ENCODE measurements at places on chromosomes 1 and 21.
A peak's percentile ranks its signal among the peaks of the same experiment; 100 is the strongest.

- no peak for DNase-seq
Observed at GRCh38 chr1:41752514-41753170, 166.1 kb downstream of the HIVEP3 start.

- DNase-seq, result no peak
Observed at GRCh38 chr1:61956016-61956645, 213.9 kb downstream of the PATJ start.

- DNase-seq, result no peak
Observed at GRCh38 chr1:202101184-202101583, 21.5 kb upstream of the GPR37L1 start.

- DNase-seq, result peak; percentile 54
Observed at GRCh38 chr1:71049951-71050598, 2.5 kb upstream of the PTGER3 start.

GRCh38 chr1:169368406-169368769 lies 393 bp downstream of the BLZF1 start:
- DNase-seq, result no peak

GRCh38 chr1:206588492-206588891 lies 23.8 kb downstream of the EIF2D start:
- no peak for DNase-seq

GRCh38 chr1:225388372-225388771 lies 39.5 kb downstream of the LBR start:
- DNase-seq, result no peak

DNA sequence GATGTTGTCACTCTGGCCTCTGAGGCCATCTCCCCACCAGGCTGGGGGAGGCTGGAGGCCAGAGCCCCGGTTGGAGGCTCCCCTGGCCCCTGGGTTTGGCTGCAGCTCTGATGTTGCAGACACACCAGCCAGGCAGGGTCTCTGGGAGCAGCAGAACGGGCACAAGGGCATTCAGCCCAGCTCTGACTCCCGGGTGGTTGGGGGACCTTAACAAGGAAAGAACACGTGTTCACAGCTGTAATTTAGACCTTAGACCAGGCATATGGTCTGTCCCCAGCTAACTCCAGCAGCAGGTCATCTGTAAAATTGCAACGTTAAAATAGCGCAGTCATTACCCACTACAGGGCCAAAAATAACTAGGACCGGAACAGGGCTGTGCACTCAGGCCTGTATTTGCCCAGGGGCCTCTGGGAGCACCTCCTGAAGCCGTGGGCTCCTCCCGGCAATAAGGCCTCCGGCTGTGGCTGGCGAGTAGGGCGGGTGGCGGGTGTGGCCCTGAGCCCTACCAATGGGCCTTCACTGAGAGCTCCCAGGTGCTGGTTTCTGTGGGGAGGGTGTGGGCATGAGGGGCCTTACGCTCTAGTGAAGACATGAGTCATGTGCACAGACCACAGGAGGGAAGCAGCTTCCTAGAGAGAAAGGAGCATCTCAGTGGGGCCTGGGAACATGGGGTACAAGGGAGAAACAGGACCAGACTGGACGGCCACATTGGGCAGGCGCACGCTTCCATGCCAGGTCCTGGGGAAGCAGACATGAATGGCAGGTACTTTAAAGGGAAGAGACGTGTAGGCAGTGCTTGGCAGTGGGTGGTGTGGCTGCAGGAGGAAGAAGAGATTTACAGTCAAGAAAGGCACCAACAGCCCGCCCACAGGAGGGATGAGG lies 6.1 kb downstream of the LDLRAP1 start:
- peak; percentile 78 for DNase-seq

DNA sequence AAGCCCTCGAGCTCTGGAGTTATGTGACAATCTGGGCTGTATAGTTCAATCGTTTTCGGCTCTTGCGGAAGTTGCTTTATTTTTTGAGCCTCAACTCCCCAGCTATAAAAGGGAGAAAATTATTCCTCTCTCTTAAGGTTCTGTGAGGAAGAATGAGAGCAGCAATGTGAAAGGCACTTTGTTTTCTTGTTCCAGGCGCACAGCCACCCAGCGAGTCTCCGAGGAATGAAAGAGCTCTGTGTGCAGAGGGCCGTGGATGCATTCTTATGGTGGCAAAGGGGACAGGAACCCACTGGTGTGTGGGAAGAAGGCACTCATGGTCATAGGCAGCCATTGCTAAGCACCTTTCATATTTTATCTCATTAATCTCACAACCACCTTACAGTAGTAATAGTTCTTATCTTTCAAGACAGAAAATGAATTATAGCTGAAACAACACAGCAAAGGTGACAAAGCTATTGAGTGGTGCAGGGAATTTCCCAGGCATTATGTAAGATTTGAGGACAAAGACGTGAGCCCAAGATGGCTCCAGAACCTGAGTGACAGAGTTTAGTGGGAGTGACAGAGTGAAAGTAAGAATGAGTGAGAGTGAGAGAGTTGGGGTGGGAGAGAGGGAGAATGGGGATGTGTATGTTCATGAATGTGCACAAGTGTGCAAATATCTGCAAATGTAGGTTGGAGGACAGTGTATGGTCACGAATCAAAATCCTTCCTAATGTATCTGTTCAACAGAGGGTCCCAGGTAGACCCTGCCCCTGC lies 9.4 kb downstream of the CYP2J2 start:
- no peak for DNase-seq

DNA sequence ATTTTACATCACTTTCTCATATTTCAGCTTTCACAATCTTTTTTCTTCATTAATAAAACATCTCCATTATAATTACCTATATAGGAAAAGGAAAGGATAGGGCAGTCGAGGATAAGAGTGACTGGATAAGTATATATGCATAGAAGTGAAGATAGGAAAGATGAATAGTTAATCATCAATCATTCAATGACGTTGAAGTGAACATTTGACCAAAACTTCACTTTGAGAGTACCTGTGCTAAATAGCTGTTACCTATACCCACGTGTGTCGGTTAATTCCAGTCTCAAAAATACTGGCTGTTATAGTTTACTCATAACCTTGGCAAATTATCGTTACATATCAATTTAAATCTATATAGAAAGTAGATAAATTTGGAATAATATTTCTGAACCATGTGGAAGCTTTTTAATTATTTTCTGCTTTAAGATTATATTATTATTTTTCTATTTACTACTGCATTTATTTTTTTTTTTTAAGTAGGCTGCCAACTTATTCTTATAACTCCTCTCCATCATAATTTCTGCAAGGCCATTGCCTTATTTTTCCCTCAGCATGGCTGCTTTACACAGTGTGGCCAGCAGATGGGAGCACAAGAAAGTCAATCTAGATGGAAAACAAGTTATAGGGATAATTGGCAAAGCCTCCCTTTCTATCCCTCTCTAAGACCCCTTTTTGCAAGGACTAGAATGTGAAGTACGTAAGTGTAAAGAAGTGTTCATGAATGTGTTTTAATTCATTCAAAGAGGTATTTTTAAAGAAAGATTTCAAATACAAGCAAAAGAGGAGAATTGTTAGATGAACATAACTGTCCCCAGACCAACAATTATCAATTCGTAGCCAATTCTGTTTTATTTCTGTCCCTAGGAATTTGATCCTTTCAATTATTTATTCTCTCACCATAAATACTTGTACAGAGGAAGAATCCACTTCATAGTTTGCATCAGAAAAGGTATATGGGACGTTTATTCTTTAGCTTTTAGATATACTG lies 290.4 kb downstream of the KCNT2 start:
- no peak for DNase-seq

GRCh38 chr1:228156941-228157728 lies 7.4 kb downstream of the GJC2 start:
- DNase-seq, result no peak

- DNase-seq, result no peak
Observed at GRCh38 chr1:22121421-22121911, 21.4 kb downstream of the WNT4 start.

DNA sequence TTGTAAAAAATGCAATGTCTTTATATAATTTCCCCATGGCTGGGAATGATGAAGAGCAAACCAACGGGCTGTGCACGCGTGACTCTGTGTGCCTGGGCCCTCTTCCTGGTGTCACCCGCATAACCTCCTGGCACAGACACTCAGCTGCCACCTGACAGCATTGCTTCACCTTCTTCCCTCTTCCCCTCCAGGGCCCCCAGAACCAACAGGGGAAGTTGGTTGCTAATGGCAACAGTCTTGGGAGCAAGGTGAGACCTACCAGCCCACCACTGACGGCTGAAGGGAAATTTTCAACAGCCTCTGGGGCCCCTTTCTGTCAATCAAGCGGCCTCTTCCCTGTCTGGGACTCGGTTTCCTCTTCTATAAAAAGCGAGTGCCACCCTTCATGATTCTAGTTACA lies 33.2 kb downstream of the SSBP3 start:
- DNase-seq, result peak; percentile 57

DNA sequence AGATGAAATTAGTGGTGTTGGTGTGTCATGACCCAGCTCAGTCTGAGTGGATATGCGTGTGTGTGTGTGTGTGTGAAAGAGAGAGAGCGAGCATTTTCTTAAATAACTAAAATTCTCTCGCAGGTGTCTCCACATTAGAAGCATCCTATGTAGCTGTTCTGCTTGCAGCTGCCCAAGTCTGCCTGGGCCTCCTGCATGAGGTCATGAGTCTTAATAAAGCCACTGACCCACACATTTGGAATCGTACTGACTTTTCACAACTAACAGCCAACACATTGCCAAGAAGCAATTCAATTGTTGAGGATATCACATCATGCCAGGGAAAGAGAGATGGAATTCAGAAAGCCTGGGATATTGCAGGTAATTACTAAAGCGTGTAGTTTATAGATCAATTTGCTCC lies 238.2 kb upstream of the AJAP1 start:
- DNase-seq, result no peak

DNA sequence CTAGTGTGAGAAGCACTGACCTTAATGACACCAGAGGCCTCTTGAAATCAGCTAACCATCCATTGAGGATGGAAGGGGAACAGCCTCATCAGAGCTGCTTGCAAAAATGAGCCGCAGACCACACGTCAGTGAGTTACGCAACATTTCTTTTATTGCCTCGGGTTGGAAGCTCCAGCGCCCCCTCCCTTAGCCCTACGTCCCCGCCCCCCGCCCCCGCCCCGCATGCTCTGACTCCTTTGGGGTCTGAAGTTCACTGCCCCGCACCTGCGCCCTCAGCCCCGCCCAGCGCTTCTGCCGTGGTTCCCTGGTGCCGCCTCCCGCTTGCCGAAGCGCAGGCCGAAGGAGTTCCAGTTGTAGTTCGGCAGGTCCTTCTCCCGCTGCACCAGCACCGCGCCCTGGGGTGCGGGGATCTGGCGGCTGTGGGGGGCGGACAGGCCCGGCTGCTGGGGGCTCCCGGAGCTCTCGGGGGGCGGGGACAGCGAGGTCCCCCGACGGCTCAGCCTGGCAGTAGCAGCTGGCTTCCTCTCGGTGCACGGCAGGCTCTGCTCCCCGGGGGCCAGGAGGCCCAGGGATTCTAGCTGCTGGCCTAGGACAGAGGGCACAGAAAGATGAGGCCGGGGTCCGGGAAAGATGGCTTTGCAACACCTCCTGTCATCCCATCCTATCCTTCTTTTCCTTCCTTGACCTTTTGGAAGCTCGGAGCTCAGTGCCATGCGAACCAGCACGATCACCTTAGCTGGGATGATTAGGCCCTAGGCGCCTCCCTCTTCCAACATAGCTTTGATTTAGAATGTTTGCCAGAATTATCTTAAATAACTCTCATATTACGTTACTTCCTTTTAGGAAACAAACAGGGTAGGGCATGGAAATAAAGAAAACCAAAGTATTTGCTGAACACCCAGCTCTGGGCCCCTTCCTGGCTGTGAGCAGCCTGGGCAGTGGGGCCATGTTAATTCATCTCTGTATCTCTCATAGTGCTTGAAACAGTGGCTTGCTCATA lies 5.8 kb downstream of the KISS1 start:
- peak; percentile 28 for DNase-seq

DNA sequence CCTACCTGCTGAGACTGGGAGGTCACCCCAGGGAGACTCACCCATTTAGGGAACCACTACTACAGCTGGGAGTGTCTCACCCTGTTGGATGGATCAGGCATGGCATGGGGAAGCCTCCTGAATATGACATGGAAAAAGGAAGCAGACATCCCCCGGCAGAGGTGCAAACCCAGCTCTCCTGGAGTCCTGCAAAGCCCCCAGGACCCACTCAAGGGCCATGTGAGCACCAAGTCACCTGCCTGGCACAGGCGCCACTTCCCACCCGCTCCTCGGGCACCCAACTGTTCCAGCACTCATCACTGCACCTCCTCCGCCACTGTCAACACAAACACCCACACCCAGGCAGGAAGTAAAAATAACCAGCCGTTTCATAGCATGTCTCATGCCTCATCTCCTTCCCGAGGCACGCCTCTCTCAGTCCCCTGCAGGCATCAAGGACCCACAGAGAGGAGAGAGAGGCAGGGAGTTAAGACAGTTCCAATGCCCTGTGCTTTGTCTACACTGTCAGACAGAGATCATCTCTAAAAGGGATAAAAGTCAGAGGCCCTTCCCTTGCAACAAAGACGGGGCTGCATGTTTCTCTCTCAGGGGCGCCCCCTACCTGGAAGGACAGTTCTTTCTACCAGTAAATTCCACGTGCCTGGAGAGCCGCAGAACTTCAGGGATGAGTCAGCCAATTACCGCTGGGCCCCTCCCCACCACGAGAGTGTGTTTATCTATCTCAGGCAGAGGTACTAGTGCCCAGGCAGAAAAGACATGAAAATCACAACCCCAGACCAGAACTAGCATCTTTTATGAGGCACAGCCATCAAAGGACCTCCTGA lies 150.1 kb upstream of the SOD1 start:
- no peak for DNase-seq

DNA sequence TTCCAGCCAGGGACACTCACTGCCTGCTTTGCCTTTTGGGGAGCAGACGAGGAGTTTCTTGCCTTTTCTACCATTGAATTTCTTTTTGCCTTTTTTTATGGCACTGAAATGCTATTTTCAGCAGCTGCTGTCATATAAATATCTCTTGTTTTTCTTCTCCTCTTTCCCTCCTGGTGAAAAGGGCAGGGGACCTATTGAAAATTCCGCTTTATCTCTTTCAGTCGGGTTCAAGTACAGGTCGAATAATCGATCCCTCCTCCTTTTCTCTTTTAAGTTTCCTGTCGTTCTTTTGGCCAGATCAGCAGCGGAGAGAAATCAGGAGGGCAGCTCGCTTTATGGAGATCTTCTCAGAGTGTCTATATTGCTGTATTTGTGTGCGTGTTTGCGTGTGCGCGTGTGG lies 67.4 kb upstream of the CASZ1 start:
- DNase-seq, result no peak

DNA sequence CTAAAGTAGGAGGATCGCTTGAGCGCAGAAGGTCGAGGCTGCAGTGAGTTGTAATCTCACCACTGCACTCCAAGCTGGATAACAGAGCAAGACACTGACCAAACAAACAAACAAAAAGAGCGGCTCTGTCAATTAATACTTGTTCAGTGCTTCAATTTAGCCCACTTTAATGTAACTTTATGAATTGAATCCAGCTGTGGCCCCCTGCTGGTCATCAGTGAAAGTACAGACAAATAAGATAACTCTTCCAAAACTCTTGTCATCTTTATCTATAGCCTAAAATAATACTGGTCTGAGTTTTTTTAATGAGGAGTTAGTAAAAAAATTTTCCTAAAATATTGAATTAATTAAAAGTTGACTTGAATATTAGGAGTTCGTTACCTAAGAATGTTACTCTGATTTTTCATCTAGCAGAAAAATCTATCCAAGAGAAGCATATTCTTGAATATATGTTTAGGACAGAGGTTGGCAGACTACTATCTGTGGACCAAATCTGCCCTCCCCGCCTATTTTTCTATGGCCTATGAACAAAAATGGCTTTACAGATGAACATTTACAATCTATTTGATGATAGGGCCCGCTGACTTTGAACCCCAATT lies 26.1 kb downstream of the ATP5PF start:
- DNase-seq, result no peak

GRCh38 chr1:115661157-115661556 lies 19.4 kb downstream of the VANGL1 start:
- DNase-seq, result no peak

GRCh38 chr1:6041432-6042062 lies 4.1 kb upstream of the KCNAB2 start:
- no peak for DNase-seq

- no peak for DNase-seq
Observed at GRCh38 chr21:37565530-37566223, 199.1 kb downstream of the DYRK1A start.

All from KG1 (cell line).